ELF-1 (cell line): ENCODE measurements at places on chromosomes 11 and 22.

DNA sequence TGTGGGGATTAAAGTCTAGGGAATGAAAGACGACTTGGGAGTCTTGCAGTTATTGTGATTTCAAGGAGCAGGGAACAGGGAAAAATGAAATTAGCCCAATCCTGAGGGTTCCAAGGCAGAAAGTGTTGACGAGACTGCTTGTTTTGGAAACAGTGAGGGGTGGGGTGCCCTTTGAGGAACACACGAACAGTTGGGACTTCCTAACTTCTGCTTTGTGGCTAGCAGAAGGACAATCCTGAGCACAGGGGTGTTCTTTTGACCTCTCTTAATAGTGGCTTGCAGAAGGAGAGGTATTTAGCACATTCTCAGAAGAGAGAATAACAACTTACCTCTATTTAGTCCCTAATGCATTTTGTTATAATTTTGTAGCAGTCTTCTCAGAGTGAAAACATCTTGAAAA, 545.9 kb upstream of the ARHGAP42 start:
- DNase-seq: no peak

GRCh38 chr11:57373146-57373545, 7.8 kb downstream of the PRG3 start:
- DNase-seq: no peak

- no peak for DNase-seq
Observed at GRCh38 chr11:9158898-9159391, 67.5 kb upstream of the SCUBE2 start.

DNA sequence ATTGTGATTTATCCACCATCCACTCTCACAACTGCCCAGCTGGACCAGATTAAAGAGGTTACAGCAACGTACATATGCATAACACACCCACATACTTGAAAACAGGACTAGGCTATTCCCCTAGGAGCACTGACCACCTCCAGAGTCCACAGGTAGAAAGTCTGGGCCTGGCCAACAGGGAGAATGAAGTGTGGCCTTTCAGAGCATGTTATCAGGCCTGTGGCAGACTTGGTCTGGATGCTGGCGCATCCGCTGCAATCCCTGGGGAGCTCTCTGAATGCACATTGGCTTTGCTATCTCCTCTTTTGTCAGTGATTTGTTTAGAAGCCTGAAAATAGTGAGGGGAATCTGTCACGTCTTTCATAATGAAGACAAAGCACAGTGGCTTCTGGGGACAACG, 86.7 kb downstream of the C11orf58 start:
- peak; percentile 25 for DNase-seq

DNA sequence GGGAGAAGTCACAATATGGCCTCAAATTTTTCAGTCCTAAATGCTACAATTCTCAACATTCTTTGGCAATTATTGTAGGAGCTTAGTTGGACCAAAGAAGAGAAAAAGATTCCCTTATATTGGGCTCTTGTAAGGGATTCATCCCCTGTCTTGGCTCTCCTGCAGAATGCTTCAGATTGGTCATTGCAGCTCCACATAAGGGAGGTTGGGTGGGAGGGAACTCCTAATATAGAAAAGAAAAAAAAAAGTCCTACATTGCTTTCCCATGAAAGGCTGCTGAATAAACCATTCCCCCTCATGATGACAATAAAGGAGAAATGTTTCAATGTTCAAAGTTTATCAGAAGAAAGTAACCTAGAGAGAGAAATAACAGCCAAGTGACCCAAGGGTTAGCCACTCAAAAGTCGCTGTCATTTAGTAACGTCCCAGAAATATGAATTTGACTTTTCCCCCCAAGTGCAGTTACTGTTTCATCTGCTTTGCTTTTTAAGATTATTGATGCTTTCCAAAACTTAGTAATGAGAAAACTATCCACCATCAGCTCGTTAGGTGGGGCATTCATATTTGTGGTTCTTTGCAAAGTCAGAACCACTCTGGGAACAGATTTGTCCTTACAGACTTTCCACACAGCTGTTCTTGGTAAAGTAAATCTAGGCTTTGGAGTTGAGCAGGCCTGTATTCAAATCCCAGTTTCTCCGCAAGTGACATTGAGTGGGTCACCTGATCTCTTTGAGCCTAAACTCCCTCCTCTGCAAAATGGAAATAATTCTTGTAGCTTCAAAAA, 5.0 kb upstream of the SLC1A2 start:
- no peak for DNase-seq

DNA sequence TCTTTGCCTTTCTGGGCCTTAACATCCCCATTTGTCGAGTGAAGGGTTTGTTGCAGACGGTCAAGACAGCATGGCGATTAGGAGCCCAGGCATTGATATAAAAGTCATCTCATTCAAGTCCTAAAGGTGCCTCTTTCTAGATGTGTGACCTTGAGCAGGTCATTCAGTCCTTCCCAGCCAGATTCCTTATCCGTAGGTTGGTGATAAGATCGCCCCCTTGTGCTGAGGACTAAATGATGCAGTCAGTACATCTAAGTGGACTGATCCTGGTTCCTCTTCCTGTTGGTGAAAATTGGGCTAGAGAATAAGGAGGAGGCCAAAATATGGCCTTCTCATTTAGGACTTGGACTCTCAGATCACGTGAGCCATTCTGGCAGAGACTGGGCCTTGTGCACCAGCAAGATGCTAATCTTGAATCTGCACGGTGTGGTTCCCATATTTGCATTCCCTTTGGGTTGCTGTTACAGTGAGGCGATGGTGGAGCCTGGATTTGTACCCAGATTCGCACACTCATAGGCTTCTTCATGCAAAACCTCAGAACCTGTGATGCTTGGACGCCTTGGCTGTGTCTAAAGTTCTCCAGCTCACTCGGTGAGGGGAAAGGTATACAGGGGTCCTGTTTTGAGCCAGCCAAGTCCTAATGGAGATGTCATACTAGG, 156.8 kb downstream of the MYO18B start:
- DNase-seq: peak; percentile 11

DNA sequence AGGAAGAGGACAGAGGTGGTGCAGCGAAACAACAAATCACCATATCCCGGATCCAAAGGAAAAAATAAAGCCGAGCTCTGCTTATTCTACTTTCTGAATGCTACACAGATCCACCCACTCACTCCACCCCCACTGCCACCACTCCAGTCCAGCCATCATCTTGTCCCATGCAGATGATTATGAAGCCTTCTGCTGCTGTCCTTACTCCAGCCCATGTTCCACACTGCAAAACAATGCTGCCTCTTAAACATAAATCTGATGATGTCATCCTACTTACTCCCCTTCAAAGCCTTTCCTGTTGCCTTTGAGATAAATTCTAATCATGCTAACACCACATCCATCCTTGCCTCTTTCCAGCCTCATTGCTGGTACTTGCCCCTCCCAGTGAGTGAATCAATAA, 6.5 kb upstream of the DRD2 start:
- DNase-seq: no peak

GRCh38 chr11:117998664-117999353, 12.6 kb downstream of the IL10RA start:
- no peak for DNase-seq

- DNase-seq: peak; percentile 63
Observed at GRCh38 chr11:128888034-128888985, 2.8 kb upstream of the KCNJ5 start.

- no peak for DNase-seq
Observed at GRCh38 chr11:10692531-10693115, 932 bp downstream of the IRAG1 start.

GRCh38 chr11:73147771-73148681, 5.9 kb upstream of the FCHSD2 start:
- no peak for DNase-seq

DNA sequence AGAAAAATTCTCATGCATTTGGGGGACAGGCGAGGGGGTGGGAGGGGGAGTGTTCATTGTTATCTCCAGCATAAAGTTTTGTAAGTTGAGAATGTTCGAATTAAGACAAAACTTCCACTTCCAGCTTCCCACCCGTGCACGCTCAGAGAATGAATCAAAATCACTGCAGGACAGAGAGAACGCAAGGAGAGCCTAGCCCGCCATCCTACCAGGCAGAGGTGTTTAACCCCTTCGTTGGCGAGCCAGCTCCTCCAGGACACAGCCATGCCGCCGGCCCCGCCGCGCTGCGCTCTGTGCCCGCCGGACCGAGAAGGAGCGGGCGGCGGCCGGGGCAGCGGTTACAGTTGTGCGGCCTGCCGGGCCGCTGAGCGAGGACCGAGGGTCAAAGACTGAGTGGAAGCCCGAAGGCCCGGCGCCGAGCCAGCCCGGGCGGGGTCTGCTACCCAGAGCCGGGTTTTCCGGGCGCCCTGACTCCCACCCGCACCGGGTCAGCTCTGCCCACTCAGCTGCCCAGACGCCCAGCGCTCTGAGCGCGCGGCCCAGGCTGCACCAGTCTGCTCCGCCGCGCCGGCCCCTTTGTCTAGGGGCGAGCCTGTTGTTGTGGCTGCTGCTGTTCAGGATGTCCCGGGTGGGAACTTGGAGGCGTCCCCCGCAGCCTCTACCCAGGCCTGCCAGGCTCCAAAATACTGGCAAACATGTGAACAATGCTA, at the start of gene NOX4:
NOX4 (minus strand) TSS at position 395 of the 710 bp plus-strand sequence; CDS start at position 266, 129 bp downstream.
- DNase-seq: peak; percentile 73

DNA sequence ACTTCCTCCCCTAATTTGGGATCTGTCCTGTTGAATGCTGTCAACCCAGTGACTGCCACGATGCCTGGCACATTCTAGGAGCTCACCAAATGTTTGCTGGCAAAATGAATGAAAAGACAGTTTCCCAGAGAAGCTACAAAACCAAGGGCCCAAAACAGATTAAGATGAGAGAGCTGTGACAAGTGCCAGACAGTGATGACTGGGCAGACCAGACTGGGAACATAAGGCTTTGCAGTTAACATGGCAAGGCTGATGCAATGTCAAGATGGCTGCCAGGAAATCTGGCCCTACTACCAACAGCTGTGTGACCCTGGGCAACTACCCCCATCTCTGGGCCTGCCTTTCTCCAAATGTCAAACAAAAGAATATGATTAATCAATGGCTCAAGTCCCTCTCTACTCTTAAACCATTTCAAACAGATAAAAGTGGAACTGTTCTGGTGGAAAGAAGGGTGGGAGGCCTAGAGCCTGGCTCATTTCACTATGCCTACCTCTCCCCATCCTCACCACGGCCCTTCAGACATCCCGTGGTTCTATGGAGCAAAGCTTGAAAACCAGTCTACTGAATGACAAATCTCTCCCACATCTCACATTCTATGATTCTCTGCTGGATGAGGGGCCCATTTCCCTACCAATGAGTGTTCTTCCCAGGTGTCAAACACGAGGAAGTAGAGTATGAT, 12.8 kb downstream of the AP1B1 start:
- DNase-seq: no peak

GRCh38 chr11:6206456-6207180, 1.3 kb downstream of the C11orf42 start:
- DNase-seq: no peak

DNA sequence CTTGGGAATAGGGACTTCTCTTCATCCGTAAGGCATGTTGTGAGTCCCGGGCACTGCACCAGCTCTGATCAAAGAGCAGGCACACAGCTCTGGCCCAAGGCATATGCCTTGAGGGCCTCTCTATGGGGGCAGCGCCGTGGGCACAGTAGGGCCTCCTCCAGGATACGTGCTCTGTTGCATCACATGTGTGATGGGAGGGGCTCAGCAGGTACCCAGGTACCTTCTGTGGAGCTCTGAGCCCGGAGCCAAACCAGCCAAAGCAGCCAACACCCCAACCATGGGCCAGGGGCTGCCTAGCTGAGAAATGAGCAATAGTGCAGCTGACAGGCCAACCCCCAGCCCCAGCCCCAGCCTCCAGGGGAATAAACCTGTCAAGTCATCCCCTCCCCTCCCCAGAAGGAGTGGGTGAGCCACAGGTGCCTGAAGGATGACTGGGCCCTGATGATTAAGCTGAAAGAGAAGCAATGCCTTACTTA, 79.7 kb upstream of the SHISAL1 start:
- no peak for DNase-seq

DNA sequence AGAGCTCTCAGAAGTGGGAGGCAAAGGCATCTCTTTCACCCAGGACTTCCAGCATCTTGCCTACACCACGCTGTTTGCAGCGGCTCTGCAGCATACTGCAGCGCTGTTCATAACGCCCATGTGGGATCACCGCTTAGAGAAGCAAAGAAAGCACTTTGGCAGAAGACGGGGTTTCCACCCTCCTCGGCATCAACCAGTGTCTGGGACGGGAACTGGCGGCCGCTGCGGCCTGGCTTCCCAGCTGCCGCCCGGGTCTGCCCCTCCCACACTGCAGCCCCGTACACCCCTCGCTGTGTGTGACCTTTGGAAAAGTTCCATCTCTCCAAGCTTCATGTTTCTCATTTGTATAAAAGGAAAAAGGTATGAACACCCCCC, 545 bp upstream of the TIRAP start:
- peak; percentile 49 for DNase-seq

- no peak for DNase-seq
Observed at GRCh38 chr22:32325416-32325801, 32.3 kb upstream of the RFPL3 start.

- DNase-seq: no peak
Observed at GRCh38 chr22:34992672-34993071, 73.3 kb upstream of the ISX start.

DNA sequence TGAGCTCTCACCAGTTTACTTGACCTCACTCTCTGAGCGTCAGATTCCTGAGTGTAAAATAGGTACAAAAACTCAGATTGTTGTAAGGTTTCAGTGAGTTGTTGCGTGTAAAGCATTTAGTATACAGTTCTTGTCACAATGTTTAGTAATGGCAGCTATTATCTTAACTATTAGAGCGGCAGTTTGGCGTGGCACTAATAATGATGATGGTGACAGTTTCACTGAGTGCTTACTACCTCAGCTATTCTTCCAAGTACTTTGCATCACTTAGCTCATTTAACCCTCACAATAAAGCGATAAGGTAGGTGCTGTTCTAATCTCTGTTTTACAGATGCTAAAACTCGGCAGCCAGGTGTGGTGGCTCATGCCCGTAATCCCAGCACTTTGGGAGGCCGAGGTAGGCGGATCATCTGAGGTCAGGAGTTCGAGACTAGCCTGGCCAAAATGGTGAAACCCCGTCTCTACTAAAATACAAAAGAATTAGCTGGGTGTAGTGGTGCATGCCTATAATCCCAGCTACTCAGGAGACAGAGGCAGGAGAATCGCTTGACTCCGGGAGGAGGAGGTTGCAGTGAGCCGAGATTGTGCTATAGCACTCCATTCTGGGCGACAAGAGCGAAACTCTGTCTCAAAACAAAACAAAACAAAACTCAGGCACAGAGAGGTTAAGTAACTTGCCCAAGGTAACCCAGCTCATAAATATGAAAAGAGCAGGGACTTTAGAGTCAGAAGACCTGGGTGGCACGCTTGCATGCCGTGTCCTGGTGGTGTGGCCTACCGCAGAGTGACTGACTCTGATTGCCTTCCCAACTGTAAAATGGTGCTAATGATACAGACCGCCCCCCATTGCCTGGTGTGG, 76.2 kb downstream of the PTPRJ start:
- DNase-seq: no peak
